Fibroblast of the conjunctiva (primary cell): ENCODE measurements at places on chromosomes 5 and 9.

- no peak for DNase-seq
Measured at GRCh38 chr5:166963596-166963995, 1327.8 kb upstream of the WWC1 start.

GRCh38 chr5:178371362-178372111, 138.9 kb upstream of the PHYKPL start:
- DNase-seq: peak; percentile 6

DNA sequence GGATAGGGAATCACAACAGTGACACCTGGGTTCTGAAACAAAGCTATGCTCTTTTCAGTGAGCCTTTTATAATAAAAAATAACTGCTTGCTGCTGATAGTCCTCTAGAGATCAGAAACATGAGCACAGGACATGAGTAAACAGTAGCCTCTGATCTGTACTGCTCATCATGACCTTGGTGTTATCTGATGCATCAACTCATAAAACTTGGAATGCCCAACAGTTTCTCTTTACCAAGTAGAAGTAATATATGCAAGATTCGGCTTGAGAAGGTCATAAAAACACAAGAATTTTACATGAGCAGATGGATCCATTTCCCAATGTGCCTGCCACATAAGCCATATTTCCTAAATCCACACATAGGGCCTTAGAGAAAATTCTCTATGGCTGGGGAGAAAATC, 318.3 kb upstream of the GRAMD2B start:
- DNase-seq: no peak

- peak; percentile 12 for DNase-seq
Measured at GRCh38 chr9:114434878-114435311, 47.1 kb upstream of the AKNA start.

DNA sequence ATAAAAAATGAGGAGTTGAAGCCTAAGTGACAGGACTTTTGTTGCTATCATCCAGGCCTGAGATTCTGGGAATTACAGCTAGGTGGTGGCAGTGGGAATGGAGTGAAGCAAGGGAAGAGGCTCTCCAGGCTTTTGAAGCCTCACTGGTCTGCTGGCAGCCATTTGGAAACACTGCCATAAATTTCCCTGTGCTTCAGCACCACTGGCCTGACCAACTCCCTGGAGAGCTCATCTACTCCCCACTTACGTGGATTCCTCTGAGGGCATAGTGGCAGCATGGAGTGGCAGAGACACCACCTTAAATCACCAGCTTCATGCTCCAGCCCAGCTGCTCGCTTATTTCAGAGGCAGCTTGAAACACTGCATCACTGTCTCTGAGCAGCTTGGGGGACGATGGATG, 518.2 kb downstream of the TLR4 start:
- no peak for DNase-seq

DNA sequence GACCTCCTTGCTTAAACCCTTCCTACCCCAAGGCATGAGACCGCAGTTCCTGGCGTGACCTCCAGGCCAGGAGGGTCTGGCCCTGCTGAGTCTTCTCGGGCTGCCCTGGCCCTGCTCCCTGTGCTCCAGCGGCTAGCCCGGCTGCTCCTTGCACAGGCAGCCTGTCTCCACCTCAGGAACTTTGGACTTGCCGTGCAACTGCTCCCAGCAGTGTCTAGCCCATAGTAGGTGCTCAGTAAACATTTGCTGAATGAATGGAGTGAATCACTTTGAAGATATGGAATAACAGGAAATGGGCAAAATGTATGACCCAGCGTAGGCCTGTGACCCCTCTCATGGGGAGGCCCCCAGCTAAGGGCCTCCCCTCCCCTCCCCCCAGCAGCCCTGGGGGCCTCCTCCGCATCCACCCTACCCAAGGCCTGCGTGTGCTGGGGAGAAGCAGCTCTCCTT, 127.1 kb downstream of the ZNF354C start:
- DNase-seq: no peak
